NCI-H1436 (cell line): ENCODE measurements at places on chromosomes 13 and 19.

GRCh38 chr13:48590141-48590901 lies 57.4 kb upstream of the RCBTB2 start:
- no peak for DNase-seq

DNA sequence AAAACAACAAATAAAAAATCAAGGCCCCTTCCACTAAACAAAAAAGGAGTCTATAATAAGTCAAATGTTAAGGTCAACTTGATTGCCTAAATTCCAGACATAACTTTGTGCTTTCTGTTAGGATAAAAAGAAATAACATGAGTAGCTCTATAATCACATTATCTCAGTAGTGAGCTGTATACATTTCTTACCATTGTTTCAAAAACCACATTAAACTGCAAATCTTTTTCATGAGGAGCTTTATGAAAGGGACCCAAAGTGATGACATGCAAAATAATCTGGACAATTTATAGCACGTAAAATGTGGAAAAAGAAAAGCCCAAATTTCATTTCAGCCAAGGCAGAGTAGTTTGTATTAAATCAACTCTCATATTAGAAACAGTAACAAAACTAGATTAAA lies 269.2 kb downstream of the KLF12 start:
- no peak for DNase-seq

DNA sequence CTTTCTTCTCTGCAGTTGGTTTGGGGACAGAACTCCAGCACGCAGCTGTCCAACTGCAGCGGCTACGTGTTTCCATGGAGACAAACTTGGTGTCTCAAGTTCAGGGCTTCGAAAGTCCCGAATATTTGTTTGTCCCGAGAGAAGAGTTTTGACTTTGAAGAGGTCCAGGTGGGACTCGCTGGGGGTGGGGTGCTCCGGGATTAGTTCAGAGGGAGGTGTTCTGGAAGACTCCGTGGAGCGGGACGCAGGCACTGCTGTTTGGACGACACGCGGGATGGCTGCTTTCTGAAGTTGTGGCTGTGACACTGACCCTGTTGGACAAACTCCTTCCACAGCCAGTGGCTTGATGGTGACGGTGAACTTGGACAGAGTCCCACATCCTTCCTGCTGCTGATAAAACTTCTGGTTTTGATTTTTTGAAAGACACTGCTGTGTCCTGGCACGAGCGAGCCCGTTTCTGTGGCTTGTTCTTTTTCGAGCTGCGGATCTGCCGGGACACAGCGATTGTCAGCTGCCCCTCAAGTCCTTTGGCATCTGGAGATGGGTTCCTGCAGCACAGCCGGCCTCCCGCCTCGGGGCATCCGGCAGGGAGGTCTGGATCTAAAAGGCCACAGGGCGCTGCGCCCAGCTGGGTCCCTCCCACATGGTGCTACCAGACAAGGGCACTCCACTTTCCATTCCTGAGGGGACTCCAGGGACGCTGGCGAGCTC lies 15.9 kb upstream of the RANBP3 start:
- DNase-seq = no peak

GRCh38 chr19:51702103-51702824 lies 9.1 kb downstream of the SPACA6 start:
- no peak for DNase-seq
